ENCODE measurements at places on chromosomes 7 and 10.

DNA sequence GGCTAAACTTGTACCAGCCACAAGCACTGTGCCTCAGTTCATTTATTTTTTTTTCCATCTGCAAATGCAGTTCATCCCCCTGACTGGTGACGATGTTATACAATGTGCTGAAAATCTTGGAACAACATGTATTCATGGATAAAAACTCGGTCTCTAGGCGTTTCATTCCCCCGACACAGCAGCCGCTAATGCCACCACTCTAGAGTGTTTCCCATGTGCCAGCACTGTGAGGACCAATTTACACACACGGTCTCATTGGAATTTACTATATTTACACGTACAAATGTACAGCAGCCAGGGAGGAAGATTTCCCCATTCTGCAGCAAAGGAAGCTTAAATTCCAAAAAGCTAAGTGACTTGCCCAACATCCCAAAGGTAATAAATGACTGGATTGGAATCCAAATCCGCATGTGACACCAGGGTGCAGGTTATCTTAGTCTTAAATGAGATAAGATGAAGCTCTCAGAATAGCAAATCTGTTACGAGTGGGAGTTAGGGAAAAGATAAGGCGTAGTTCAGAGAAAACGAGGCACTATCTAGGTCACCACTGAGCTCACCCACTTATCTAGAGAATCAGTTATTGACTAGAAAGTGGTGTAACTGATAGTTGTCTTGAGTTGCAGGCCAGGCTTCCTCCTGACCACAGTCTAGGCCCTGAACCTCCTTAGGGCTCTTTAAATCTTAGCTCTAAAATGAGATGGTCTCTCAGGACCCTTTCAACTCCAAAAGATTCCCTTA, 36.7 kb downstream of the FAM107B start:
- DNase-seq, result no peak

- DNase-seq, result peak; percentile 64
These were observed 186.4 kb downstream of the POLR1F start for GRCh38 chr7:19522486-19522885.

DNA sequence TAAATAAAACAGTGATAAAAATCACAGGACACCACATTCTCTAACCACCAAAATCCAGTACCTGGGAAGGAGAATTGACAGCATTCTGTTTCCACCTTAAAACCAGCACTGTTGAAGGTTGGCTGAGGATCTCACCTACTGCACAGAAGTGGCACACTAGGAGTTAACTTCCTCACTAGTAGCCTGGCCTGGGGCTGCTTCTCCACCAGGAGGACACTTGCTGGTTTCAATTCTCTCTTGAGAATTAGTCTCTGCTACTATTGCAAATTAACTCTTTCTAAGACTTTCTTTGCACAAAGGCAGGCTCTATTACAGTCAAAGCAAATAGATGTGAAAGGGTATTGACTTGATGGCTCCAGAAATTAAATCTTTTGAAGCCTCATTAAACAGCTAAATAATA, 2.3 kb upstream of the CTTNBP2 start:
- DNase-seq, result peak; percentile 18

DNA sequence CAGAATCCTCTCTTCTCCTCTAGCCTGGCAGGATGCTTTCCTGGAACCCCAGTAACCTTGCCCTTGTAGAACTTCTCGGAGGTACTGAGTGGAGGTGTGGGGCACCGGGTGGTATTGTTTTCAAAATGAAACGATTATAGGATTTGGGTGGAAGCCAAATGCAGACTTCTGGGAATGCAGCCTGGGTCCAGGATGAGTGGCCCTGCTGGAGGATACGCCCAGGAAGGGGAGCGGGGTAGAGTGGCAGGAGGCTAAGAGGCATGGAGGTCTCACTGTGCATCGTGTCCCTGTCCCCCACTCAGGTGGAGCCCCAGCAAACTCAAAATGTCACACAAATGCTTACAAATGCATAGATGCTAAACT, 109.1 kb upstream of the PPIF start:
- no peak for DNase-seq
